ENCODE measurements at places on chromosomes 4 and X.

DNA sequence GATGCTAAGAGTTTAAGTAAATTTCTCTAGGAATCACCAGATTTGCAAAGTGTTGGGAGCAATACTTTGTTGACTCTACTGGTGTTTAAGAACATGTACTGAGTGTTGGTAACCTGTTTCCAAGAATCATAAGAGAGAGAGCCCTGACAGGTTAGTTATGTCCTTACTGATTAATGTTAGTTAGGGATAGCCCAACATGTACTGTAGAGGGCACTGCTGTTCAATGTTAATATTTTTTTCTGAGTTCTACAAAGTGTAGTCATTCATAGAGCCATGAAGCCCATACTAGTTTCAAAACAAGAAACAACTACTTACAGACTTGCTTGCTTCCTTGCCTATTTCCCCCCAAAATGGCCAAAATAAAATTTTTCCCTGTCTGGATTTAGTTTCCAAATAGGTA is 11.9 kb downstream of the TMPRSS11D start:
- peak; percentile 77 for DNase-seq

GRCh38 chr4:9913846-9914245 is 107.5 kb downstream of the SLC2A9 start:
- DNase-seq = no peak

- no peak for DNase-seq
Measured at GRCh38 chr4:29711226-29711625, 1008.9 kb upstream of the PCDH7 start.

- DNase-seq = no peak
Measured at GRCh38 chrX:5672099-5672498, 556.6 kb downstream of the NLGN4X start.

DNA sequence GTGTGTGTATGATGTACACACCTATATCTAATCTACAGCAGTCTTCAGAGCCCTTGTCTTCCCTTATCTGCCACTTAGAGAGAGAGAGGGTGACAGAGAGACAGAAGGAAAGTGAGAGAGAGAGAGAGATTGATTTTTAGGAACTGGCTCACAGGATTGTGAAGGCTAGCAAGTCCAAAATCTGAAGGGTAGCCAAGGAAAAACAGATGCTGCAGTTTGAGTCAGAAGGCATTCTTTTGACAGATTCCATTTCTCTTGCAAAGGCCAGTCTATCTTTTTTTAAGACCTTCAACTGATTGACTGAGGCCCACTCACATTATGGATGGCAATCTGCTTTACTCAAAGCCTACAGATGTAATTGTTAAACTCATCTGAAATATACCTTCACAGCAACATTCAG is 664.0 kb upstream of the IGFBP7 start:
- DNase-seq = no peak

All from choroid plexus epithelial cell (primary cell).